ENCODE measurements at places on chromosomes 5 and 9.

DNA sequence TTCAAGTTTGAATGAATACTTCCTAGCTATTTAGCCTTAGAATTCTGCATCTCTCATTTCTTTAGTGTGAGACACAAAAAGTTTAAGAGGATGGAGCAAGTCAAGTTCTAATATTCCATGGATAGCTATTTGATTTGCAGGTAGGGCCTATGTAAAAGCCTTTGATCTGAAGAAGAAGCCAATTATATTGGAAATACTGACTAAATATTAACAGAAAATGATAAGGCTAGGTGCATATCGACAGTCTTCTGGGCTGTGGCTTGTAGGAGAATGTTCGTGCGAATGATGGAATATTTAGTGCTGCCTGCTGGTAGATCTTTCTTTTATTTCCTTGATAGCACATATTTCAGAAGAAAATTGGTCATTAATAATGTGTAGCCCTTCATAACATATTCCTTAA is at the start of gene LECT2:
TSS of gene LECT2 (minus strand) at position 85 of the 400 bp plus-strand sequence. CDS start 150 bp downstream, outside the sequence.
- DNase-seq = no peak

GRCh38 chr9:91378695-91379127 is 17.0 kb upstream of the AUH start:
- DNase-seq = no peak

DNA sequence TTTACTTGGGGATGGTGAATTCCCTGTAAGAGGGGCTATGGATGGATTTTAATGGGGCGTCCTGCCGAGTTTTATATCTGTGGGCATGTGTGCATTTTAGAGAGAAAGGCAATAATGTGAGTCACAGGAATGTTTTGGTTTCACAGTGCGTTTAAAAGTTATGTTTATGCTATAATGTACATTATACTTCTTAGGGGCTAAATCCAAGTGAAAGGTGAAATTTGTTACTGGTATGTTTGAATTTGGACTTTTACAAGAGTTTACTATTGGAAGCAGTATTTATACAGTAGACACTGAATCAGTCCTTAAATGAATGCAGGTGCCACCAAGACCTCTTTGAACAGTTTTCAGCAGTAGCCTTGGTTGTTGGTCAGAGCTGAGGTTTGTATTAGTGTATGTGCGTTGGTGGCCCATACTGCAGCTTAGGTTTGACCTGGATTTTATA is 5.6 kb downstream of the JMY start:
- DNase-seq = no peak

- DNase-seq = peak; percentile 21
Measured at GRCh38 chr5:142322747-142323479, 1.9 kb downstream of the SPRY4 start.

- DNase-seq = no peak
Measured at GRCh38 chr9:115106642-115107041, 11.3 kb downstream of the TNC start.

- no peak for DNase-seq
Measured at GRCh38 chr9:96417661-96418082, 498 bp downstream of the ZNF367 start.

DNA sequence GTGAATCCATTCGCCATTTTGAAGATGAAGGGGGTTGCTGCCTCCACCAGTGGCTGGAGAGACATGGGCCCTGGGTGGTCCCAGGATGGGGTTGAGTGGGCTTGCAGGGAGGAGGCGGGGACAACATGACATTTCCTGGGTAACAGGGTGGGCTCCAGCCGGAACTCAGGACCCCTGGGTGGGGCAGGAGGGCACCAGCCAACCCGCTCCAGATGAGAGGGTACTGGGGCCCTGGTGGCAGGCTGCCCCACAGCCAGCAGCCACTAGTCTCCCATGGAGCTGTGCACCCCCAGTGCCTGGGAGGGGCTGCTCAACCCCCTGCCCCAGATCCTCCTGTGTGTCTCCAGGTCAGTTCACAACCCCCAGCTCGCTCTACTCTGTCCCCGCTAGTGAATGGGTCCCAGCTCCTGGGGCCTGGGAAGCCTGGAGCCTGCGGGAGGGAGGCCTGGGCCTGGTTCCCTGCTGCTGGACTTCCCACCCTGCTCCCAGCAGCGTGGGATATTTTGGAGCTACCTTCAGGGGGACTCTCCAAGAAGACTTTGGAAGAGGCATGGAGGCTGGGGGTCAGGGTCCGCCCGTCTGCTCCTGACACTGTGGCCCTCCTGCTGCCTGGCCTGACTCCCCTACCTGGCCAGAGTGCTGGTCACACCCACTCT is 55.9 kb downstream of the AHRR start:
- no peak for DNase-seq

DNA sequence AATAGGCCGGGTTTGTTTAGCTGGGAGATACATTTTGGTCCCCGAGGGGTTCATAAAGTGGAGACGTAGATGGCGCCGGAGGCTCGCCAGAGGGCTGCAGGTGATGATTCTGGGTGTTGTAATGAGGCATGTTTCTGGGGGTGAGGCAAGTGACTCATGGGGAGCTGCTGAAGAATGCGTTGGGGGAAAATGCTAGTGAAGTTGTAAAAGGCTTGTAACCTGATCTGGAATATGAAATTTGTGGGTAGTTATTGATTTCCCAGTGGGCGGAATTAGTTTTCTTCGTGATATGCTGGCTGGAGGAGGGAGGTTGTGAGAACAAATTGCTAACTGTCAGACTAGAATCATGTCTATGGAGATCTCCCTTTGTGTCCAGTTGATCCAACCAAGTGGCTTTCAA is 158.3 kb downstream of the DOCK2 start:
- DNase-seq = peak; percentile 44

DNA sequence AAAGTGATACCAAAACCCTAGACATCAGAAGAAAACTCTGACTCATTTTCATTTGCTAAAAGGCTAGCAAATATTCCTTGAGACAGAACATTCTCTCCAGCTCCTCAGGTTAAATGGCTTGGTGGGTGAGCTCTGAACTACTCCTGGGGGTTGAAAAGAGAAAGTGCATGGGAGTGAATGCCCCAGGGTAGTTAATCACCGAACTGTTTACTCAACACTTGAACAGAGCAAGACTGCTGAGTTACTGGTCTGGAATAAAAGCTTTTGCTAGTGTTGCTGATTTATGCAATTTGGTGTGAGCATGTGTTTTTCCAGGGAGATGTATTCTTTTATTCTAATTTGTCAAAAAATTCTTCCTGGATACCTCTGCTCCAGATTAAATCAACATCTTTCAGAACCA is 88.3 kb upstream of the PRDM9 start:
- DNase-seq = peak; percentile 69

DNA sequence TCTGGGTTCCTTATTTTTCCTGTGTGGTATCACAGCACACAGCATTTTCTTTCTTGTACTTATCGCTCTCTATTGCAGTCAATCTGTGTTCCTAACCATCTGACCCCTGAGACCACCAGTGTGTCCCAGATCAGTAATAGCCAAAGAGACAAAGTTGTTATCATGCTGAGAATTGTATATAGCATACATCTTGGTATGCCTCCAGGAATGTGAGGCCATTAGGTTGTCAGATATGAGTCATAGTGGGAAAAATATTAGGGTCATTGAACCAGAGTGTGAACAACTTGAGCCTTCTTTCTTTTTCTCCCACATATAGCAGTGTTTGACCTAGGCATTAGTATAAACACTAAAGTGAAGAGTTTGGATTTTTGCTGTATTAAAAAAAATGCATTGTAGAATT is 106.3 kb downstream of the NDUFAF2 start:
- peak; percentile 55 for DNase-seq

DNA sequence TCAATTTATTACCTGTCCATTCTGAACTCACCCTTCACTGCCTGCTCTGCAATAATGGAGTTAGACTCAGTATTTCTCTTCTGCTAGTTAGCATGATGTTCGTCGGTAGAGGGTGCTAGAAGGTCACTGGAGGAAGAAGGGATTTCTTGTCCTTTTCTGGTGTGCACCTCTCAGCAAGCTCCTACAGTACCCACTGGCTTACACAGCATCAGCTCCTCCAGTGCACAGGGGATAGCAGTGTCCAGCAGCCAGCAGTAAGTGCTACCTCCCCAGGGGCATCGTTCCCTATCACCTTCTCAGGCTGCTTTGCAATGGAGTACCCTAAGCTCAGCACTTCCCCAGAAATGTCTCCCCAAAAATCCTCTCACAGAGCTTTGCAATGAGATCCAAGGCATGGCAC is 45.9 kb upstream of the APC start:
- no peak for DNase-seq

DNA sequence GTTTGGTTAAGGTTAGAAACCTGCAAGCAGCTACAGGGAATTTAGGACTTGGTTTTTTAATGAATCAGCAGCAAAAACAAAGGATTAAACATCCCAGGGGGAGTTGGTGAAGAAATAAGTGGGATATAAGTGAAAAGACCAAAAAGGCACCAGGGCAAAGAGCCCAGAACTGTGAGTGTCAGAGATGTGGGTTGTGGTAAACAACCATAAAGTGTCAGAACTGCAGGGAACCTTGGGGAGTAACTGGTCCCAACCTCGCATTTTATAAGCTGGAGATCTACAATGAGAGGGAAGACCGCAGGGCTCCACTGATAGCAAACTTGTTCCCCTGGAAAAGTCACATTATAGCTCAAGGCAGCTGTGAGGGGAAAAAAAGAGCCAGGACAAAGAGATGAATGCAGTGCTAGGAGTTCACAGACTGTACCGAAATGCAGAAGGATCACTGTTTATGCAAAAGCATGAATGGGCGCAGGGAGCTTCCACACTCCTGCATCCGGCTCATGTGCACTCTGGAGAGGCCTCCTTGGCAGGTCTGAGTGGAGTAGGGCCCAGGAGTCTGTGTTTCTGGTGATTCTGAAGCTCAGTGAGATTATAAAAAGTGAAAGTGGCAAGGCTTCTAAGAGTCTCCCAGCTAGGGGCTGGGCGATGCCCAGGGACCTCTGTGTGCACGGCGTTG is 156.3 kb downstream of the GOLPH3 start:
- DNase-seq = no peak

DNA sequence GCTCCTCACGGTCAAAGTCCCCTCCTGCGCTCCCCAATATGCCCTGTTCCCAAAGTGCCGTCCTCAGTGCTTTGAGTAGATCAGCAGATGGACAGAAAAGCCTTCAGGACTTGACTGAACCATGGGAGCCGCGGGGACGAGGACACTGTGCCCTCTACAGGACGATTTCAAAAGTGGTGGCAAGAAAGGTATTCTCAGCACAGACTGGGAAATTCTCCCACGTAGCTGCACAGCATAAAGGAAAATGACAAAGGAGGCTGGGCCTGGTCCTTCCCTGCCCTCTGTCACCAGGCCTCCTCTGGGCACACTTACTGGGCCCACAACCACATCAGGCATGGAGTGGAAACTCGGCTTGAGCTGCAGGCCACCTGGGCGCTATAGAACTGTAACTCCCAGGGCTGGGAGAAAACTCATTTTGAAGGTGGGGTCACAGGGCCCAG is 16.7 kb upstream of the MTMR12 start:
- DNase-seq = peak; percentile 57

- DNase-seq = no peak
Measured at GRCh38 chr5:145924849-145925248, 11.5 kb upstream of the SH3RF2 start.

Data from RWPE1 (cell line).